ENCODE measurements at places on chromosomes 4 and X.

DNA sequence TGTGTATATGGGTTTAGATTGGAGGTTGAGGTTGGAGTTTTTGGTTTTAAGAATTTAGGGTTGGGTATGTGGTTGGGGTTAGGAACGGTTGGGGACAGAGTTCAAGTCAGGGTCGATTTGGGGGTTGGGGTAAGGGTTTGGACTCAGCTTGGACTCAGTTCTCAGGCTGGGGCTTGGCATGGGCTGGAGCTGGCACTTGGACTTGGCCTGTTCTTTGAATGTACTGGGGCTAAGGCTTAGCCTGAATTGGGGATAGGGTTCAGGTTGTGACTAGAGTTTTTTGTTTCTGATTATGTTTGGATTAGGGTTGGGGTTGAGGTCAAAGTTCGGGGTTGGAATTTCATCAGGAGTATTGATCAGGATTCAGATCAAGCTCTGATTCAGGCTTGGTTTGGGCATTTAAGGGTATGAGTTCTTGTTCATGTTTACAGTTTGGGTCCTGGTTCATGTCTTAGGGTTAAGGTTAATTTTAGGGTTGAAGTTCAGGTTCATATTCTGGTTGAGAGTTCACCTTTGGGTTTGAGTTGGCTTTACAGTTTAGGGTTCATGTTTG, 46.2 kb upstream of the IL9R start:
- DNase-seq: no peak

- no peak for DNase-seq
Observed at GRCh38 chrX:69179380-69179911, 14.2 kb upstream of the PJA1 start.

- no peak for DNase-seq
Observed at GRCh38 chr4:158895797-158896576, 127.2 kb downstream of the FNIP2 start.

DNA sequence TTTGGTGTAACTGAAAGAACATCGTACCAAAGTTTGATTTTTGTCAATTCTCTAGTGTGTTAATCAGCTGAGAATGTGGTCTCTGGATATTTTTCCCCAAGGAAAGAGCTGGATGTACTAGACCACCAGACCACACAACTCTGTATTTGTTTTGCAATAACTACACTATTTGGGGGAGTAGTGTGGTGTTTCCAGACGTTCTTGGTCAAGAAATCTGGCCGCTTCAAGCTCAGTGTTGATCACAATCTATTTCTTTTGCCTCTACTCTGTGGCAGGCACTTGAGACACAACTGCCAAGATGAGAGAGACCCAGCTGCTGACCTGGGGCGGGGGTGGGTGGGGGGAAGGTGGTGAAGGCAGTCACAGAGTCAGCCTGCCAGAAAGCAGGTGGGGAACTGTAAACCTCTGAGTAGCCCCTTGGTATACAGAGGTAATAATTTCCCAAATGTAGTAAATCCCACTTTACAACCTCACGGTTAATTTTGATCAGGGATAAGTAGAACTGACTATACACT, 30.6 kb downstream of the PTTG2 start:
- DNase-seq: no peak

GRCh38 chr4:76953956-76954355, 4.4 kb downstream of the SEPTIN11 start:
- no peak for DNase-seq

DNA sequence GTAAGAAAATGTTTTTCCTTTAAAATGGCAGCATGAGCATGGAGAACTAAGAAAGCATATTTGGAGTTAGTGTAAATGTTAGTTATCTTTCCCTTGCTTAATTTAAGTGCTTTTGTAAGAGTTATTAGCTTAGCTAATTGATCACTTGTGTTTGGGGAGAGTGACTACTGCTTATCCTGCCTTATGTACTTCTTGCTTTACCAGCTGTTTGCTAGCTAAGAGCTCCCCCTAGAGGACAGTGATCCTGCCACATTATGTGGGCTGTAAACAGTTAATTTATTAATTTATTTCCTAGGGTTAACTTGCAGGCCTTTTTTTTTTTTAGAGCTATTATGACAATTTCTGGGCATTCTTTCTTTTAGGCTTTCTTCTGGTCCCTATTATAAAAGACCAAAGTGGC, 435.8 kb downstream of the MAGEB5 start:
- no peak for DNase-seq

- no peak for DNase-seq
Observed at GRCh38 chr4:3637326-3638016, 105.2 kb upstream of the LRPAP1 start.

- DNase-seq: no peak
Observed at GRCh38 chr4:53582194-53582593, 9.1 kb downstream of the LNX1 start.

- no peak for DNase-seq
Observed at GRCh38 chr4:146370841-146371240, 150.9 kb downstream of the SLC10A7 start.

DNA sequence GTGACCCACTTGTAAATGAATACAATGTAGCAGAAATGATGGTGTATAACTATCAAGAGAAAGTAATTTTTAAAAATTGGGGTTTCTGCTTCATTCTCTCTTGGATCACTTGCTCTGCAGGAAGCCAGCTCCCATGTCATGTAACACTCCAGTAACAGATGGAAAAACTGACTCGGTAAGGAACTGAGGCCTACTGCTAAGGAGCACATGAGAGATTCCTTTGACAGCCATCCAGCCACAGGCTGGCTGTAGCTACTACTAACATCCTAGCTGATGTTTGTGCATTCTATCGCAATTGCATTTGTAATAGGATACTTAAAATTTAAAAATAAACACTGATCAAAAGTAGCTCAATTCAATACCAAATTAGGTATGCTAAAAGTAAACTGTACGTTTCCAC, 102.3 kb upstream of the MAB21L2 start:
- DNase-seq: no peak

DNA sequence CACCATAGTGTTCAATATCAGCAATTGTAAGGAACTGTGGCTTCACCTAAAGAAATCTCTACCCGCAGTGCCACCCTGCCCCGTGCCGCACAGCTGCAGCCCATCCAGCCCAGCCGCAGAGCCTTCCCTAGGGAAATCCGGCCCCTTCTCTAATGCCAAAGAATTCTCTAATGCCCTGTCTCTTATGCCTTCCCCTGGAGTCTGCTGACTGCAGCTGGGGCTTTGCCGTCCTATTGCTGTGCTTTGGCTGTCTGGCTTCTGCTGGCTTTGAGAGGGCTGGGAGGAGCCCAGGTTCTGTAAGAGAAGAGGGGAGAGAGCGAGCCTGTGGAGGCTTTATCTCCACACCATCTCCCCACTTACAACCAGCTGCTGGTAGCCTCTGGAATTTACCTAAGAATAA, 85.9 kb upstream of the HELT start:
- no peak for DNase-seq

DNA sequence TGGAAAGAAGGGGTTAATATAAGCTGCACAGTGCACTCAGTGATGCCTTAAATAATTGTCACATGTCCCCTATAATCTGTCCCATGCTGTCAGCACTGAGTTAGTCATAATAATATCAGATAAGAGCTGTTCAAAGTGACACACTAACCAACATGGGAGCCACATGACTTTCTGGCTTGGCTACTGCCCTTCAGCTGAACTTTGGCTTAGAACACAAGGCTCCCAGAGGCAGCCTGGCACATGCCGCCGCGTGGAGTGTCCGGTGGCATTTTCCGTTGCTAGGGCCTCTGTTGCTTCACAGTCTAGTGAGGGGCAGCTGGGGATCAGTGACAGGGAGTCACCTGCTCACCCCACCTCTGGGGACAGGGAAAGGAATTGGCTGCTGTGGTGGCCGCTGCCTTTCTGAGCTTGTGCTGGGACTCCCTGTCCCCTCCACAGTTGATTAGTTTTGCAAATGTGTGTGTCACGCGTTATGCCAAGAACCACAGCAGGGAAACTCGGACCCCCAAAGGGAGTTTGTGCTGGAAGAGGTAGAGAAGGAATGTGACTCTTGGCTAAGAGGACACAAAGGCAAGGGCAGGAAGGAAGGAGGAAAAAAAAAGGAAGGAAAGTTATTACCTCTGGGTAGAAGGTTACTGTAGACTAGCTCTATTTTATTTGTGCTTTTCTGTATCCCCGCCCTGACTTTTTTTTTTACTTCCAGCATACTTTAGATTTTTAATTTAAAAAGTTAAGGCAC, 41.1 kb upstream of the PPARGC1A start:
- no peak for DNase-seq
